Putamen (tissue), 1 donor: ENCODE measurements at places on chromosomes 16 and 17.

DNA sequence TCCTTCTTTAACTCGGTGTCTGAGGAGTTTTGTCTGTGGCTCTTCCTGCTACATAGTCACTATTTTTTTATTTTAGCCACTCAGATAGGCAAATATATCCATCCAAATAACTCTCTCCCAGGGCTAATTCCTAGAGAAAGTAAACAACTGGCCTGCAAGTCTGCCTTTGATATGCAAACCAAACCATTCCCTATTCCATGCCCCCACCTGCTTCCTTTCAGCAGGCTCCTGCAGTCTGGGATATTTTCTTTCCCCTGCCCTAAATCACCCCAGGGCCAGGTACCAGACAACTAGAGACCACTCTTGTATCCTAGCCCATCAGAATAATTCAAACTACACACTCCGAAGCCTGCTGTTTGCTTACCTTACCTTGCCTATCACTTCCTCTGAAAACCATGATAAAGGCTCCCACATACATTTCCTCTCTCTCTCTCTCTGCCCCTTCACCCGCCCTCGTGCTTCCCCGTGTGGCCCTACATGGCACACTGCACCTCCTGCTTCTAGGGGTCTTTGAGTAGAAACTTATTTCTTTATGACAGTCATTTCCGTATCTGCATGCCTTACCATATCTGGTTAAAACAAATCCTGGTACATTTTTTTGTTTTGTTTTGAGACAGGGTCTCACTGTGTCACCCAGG is 8.3 kb downstream of the CD300H start:
- DNase-seq, result no peak

- DNase-seq, result no peak
These were observed 27.1 kb downstream of the PMP22 start for GRCh38 chr17:15238057-15238456.

DNA sequence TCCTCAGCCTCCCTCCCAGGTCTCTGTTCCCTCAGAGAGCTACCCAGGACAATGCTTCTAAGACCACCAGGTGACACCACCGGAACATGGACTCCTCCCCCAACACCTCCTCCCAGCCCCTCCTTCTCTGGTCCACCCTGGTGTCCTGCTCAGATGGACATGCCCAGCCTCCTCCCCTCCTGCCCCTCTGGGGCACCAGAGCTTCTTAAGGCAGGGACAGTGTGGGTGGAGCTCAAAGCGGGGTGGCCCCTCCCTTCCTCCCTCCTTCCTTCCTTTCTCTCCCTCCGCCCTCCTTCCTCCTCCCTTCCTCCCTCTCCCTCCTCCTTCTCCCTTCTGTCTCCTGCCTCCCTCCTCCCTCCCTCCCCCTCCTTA is 22.7 kb downstream of the TRPV3 start:
- DNase-seq, result peak; percentile 85

DNA sequence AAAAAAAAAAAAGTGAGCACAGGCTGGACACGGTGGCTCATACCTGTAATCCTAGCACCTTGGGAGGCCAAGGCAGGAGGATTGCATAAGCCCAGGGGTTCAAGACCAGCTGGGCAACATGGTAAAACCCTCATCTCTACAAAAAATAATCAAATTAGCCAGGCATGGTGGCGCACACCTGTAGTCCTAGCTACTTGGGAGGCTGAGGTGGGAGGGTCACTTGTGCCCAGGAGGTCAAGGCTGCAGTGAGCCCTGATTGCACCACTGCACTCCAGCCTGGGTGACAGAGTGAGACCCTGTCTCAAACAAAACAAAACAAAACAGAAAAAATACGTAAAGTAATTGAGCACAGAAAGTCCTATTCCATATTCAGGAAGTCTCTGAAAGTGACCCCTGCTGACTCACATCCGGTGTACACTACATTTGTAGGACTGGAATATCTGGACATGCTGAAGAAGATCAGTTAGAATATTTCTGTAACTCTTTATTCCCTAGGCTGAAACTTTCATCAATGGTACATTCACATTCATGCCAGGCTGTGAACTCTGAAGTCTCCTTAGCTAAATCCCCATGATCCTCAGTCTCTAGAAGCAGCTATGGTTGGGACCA is 66.0 kb upstream of the HAS3 start:
- DNase-seq, result no peak

DNA sequence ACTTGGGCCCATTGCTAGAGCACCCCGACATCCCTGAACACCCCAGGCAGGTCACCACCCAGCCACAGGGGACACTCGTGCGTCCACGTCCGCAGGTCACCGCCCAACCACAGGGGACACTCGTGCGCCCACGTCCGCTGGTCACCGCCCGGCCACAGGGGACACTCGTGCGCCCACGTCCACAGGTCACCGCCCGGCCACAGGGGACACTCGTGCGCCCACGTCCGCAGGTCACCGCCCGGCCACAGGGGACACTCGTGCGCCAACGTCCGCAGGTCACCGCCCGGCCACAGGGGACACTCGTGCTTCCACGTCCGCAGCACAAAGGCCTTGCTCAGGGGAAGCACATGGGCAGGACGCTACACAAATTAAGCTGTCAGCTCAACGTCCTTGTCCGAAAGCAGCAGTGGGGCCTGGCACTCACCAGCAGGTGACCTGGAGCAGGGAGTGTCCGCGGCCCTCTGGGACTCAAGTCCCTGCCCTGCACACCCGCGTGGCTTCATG is 17.7 kb downstream of the GALNS start:
- no peak for DNase-seq

DNA sequence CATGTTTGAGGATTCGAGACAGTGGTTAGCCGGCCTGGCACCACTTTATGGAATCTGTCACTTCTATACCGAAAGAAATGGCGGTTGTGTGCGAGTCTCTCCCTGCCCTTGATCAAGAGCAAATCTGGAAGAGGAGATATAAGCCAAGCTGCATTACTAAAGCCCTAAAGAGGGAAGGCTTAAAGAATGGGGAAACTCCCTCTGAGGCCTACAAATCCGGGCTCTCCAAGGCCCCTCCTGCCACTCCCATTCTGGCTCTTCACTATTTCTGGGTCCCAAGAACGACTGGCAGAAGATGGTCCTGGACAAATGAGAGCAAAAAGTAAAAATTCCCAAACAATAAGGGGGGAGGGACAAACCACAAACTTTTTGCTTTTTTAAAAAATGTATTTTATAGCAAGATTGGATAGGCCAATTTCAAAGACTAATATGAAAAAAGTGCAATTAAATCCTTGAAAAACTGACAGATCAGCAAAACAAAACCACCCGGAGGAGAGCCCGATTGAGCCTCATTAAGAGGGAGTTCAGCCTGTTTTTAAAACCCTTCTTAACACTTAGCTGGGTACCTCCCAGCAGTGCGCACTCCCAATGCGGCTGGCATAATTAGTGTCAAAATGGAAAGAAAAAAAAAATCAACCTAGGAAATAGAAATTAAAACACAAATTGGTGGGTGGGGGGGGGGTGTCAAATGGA is 193.5 kb downstream of the ZFHX3 start:
- no peak for DNase-seq

DNA sequence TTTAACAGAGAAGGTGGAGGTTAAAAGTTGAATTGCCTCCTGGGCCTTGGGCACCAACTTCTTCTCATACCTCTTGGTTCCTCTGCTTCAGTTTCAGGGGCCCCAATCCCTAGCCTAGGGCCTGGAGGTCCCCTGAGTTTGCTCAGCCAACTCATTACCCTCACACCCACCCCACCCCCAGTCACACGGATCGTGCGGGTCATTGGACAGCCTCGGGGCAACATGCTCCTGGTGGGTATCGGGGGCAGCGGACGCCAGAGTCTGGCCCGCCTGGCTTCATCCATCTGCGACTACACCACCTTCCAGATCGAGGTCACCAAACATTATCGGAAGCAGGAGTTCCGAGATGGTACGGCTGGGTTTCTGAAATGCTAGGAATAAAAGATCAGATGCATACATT is 36.0 kb upstream of the KDM6B start:
- no peak for DNase-seq

DNA sequence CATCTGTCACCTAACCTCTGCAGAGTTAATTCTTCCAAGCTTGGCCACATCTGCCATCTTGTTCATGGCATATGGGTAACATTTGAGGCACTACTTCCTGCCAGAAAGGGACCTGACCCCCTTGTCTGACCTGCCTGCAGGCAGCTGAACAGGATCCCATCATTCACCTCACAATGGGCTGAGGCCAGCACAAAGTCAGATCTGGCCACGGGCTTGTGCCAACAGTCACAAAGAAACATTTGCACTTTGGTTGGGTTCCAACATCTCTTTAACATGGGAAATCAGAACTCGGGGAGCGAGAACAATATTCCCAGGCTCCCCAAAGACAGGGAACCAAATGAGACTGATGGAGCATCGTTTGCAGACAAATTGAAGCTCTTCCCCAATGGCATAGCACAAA is 116.1 kb downstream of the XYLT1 start:
- no peak for DNase-seq

GRCh38 chr17:22704674-22705073 is 1012.4 kb downstream of the KCNJ18 start:
- no peak for DNase-seq

DNA sequence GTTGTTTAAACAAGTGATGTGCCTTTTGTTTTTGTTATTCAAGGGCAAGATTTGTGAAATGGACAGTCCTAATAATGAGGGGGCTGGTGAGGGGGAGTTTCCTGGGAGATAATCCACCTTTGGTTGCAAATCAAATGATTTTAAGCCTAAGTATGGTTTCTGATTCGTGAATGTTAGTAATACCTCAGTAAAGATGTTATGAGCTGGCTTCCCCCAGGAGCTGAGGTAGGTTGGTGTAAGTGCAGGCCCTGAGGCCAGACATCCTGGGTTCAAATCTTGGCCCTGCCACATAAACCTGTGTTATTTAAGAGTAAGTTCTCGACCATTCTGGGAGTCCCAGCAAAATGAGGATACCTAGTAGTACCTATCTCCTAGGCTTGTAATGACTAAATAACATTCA is 1.5 kb downstream of the SNX29 start:
- no peak for DNase-seq

GRCh38 chr16:87466975-87467501 is 25.8 kb downstream of the ZCCHC14 start:
- DNase-seq, result no peak

- no peak for DNase-seq
These were observed 16.6 kb downstream of the RMI2 start for GRCh38 chr16:11361701-11362451.

GRCh38 chr16:83933885-83934683 is 19.0 kb upstream of the OSGIN1 start:
- no peak for DNase-seq

GRCh38 chr16:82497139-82497538 is 129.6 kb upstream of the CDH13 start:
- DNase-seq, result no peak

- DNase-seq, result no peak
These were observed 1.7 kb downstream of the ANKS4B start for GRCh38 chr16:21235199-21235585.

- no peak for DNase-seq
These were observed 136.7 kb downstream of the SNX11 start for GRCh38 chr17:48244121-48244711.

DNA sequence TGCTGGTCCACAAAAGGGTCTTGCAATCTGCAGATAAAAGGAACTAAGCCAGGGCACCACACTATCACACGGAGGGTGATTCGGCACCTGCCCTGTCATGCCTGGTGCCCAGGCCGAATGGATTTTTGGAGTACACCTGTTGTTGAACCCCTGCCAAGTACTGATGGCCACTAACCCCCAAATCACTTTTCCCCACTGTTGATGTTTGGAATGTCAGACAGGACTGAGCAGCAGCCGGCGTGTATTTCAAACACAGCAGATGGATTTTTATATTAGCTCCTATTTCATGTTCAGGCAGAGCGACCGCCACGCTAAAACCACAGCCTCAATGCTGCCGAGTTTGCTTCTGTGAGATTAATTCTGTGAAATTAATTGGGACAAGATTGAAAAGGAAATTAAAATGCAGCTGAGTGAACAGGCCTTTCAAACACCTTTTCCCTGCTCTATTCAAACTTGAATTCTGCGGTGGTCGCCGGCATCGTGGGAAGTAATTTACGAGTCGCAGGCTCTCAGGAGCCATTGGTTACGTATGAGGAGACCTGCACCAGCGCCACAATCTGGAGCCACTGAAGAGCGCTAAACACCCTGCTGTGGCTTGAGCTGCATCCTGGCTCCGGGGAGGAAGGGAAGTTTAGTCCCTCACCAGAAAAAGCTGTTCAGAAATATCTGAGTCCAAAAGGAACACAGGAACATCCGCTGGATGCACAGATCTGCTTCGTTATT is 48.5 kb downstream of the SNX11 start:
- no peak for DNase-seq

DNA sequence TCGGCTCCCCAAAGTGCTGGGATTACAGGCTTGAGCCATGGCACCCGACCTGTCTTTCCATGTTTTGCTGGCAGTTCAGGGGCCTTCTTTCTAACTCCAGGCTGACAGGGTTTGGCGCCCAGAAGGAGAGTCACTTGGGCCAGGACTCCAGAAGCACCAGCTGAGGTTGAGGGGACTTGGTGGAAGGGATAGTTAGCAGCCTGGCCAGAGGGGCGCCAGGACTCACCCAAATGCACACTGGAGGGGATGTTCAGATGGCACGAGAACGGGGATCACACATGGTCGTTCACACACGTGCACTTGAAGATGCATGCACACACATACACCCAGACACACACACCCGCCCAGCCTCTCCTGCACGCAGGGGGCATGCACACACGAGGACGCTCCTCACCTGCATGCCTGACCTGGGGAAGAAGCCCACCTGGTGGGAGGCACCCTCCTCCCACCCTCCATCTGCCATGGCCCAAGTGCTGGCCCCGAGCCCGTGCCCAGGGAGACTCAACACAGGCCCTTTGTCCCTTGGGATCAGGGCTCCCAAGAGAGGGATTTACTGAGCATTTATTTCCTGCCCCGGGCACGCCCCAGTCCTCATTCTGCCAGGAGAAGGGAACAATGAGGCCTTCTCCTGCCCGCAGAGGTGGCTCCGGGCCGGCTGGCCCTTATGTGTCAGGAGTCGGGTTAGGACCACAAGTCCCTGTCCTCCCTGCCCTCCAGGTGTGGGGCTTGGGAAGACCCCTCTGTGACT is 2.3 kb upstream of the PRSS21 start:
- no peak for DNase-seq

DNA sequence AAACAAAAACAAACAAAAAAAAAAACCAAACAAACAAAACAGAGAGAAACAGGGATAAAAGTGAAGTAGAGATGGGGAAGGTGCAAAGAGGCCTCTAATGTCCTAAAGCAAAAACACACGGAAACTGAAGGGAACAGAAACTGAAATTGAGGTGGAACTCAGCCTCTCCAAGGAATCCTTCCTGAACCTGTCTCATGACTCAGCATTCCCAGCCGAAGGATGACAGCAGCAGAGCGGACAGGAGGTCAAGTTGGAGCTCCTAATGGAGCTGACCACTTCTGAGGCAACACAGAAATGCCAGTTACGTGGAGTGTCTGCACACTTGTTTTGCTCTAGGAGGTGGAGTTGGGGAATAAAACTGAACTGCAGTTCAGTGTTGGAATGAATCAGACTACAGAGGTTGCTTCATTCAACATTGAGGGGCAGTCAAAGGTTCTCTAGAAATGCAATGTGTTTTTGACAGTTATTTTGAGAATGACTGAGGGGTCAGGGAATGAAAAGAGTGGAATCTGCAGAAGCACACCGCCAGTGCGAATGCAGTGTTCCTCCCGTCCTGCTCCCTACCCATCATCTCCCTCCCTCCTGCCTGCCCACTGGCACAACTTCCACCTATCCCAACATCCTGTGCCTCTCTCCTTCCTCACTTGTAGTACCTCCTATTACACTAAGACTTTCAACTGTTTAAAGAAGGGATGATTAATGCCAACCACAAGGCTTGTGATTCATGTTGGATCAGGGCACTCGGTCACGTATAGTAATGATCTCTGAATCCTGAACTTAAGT is 6.3 kb downstream of the UBE2O start:
- no peak for DNase-seq

GRCh38 chr17:73899839-73900238 is 255.6 kb upstream of the SDK2 start:
- no peak for DNase-seq

- no peak for DNase-seq
These were observed 12.1 kb downstream of the HYDIN start for GRCh38 chr16:71218306-71218963.
